ENCODE measurements at places on chromosomes 16 and 17.

DNA sequence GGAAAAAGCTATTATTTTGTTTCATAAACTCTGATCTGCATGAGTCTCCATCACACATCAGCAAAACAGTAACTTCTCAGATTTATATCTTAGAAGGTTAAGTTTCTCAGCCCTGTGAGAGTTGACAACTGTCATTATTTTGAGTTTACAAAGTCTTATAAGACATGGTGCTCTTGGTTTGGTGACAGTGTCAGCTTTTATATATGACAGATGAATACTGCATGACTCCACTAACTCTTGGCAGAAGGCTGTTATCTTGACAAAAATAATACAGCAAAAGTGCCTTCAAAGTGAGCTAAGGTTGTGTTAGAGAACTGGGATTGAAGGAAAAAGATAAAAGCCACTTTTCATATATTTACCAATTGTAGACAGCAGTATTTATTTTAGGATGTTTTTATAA, 528.4 kb upstream of the SOX9 start:
- DNase-seq = no peak

DNA sequence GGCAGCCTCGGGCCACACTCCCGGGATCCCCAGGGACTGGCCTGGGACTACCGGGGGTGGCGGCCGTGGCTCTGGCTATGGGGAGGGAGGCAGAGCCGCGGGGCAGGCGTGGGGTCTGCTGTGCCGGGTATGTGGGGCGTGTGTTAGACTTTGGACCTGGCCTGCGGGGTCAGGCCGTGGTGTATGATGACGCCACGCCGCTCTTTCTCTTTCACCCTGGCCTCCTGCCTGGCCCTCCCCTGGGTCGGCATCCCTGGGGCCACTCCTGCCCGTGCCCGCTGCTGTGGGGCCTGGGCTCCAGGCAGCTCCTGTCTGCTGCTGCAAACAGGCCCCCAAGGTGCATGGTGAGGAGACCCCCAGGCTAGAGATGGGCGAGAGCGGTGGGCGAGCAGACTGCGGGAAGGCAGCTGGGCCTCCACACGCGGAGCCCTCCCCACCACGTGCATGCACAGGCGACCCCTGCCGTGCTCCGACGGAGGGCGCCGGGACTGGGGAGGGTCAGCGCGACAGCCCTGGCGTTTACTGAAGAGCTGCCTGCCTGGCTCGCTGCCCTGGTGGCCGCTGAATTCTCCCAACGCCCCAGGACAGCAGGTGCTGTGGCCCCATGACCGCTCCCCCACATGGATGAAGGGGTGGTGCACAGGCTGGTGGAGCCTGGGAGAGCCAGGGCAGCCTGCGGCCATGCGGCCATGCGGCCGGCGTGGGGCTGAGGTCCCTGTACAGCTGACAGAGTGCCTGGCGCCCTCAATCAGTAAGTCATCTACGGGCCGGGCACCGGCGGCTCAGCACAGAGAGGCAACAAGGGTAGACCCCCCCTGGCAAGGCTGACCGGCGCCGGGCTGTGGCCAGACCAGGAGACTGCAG, 16.0 kb downstream of the CAPN15 start:
- DNase-seq = no peak

- no peak for DNase-seq
Measured at GRCh38 chr16:54244061-54244886, 42.3 kb downstream of the IRX3 start.

GRCh38 chr17:66686601-66687000, 148.3 kb upstream of the CACNG5 start:
- no peak for DNase-seq

- DNase-seq = no peak
Measured at GRCh38 chr16:17412791-17413190, 58.0 kb downstream of the XYLT1 start.

DNA sequence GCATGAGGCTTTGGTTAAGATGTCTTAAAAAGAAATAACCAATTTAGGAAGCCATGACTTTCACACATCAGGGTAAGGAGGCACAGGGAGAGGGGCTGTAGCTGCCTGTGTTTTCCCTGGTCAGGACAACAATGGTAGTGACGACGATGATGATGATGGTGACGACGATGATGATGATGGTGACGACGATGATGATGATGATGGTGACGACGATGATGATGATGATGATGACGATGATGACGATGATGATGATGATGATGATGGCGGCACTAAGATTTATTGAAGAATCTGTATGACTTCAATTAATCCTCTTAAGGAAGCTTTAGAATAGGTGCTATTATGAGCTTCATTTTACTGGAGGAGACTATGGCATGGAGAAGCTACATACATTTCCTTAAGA, 284.1 kb upstream of the TNRC6C start:
- DNase-seq = no peak

GRCh38 chr17:60577147-60577915, 22.7 kb upstream of the PPM1D start:
- DNase-seq = no peak

DNA sequence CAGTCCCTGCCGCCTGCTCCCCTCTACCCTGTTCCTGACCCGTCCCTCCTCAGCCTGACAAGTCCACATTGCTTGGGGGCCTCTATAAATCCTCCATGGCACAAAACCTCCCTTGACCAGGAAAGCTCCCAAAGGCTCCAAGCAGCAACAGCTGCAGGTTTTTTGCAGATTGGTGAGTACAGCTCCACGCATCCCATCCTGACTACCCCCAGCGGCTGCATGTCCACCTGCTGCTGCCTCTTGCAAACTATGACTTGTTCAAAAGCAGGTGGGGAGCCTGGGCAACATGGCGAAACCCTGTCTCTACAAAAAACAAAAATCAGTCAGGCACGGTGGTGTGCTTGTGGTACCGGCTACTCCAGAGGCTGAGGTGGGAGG, 122.8 kb downstream of the ANKRD11 start:
- DNase-seq = no peak

Measured in DMS 273 treated with DMSO at 0.1 percent for 48 hours (cell line).